ENCODE measurements at places on chromosomes 13 and 19.

DNA sequence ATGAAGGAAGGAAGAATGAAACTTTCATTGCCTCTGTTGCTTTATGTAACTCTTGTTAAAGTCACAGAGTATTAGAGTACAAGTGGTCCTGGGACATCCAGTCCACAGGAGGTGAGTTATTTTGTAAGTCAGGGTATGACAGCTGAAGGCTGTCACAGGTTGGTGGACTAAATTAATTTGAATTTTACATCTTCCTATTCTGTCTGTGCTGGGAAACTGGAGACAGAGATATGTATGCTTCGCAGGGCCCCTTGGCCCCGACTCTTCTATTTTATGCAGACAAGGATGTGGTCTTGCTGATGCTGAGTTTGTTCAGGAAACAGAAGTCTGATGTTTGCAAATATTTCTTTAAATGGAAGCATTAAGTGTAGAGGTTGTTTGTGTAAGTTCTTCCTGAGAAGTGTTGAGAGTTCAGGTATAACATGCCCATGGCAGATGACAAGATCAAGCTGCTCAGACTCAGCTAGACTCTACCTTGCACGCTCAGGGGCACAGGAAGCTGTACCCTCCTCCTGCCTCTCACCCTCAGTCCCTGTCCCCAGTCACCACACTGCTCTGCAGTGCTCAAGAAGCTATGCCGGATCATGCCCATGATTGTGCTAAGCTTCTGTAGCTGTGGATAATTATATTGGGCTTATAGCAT is 23.4 kb downstream of the RASL11A start:
- DNase-seq, result no peak

DNA sequence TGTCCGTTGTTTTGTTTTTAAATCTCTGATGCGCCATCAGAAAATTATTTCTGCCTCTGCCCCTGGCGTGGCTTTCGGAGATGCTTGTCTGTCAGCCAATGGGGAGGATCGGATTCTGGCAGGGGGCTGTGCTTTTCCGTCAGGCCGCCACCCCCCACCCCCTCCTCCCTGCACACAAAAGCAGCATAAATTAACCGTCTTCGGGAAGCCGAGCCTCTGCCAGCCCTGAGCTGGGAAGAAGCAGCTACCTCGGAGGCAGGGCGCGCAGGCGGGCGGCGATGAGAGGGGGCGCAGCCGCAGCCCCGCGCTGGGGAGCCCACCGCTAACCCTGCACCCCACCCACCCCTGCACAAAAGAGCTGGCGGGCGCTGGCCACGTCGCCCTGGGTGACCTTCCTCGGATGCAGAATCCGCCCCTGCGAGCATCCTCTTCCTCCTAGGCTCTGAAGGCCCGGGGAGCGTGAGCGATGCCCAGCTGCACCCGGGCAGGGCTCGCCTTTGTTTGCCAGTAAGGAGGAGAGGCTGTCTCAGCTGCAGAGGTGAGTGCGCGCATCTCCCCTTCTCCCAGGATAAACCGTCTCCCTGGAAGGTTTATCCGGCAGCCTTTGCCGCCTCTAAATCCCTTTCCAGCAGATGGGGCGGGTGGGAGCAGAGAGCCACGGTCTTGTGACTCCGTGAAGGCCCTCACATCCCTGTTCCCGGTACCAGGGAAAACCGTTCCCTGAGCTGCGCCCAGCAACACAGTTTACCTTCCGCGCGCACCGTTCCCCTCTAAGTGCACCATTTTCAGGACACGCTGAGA is at the start of gene ATCAY:
TSS of gene ATCAY (plus strand) at position 215 of the 801 bp plus-strand sequence. CDS start 5,083 bp downstream, outside the sequence.
- DNase-seq, result peak; percentile 60

DNA sequence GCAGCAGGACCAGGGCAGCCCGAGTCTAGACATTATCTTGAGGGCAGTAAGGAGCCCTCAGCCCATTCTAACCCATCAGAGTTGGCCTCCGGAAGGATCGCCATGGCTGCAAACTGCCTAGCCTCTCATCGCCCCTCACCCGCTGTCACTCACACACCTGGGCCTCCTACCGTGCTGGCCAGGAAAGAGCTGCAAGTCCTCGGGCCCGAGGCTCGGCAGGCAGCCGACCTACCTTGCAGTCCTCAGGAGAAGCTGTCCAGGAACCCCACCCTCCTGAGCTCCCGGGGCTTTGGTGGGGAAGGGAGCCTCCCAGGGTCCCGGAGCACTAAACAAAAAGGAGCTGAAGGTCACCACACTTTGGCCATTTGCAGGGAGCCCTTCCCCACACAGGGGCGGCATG is 46.8 kb downstream of the CCNE1 start:
- no peak for DNase-seq

DNA sequence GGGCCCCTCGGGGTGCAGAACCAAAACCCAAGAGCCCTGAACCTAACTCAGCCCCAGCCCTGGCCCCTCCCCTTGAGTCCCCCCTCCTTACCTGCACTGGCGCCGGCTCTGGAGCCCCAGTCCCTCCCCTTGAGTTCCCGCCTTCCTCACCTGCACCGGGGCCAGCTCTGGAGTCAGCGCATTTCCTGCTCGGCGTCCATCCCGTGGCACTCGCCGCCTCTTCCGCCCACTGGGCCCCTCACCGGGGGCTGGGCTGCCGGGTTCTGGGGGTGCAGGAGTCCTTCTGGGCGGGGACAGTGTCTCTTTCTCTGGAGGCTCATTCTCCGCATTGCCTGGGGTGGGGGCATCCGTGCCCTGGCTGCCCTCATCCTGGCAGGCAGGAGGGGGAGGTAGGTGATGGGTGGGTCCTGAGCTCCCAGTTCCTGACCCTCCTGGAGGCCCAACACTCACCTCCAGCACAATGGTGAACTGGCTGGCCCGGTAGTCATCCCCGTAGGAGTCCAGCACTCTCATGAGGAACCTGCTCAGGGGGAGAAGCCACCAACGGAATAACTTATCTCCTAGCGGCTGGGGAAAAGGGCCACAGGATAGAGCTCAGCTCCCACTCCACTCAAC is 5.3 kb downstream of the NDUFA3 start:
- DNase-seq, result no peak

- no peak for DNase-seq
Measured at GRCh38 chr13:39407138-39407537, 195.9 kb downstream of the LHFPL6 start.

GRCh38 chr13:102974317-102975087 is 91.7 kb downstream of the SLC10A2 start:
- DNase-seq, result no peak

- no peak for DNase-seq
Measured at GRCh38 chr13:100506154-100506553, 82.4 kb downstream of the GGACT start.

DNA sequence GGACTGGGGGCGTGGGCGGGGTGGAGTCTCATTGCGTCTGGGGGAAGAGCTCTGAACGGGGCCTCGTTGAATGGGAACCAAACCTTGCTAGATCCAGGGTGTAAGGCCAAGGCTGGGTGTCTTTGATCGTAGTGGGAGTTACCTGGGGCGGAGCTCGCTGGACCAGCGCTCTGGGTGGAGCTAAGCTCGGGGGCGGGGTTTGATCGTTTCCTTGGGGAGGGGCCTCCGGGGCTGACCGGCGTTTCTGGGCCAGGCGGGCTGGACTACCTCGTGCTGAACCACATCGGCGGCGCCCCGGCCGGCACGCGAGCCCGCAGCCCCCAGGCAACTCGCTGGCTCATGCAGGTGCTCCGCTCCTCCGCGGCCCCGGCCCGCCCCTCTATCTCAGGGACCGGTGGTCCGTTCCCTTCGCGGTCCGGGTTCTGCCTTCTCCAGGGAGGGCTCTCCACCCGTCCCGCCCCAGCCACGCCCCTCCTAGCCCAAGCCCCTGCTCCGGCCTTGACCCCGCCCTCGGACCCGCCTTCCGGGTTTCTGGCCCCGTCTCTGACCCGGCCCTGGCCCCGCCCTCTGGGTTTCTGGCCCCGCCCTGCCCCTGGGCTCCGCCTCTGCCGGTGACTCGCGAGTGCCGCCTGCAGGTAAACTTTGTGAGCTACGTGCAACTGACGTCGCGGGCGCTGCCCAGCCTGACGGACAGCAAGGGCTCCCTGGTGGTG is 3.3 kb upstream of the RPL36 start:
- peak; percentile 77 for DNase-seq

GRCh38 chr19:23762548-23762883 is 3.8 kb upstream of the ZNF681 start:
- DNase-seq, result no peak

- DNase-seq, result no peak
Measured at GRCh38 chr19:27676334-27676733, 1536.6 kb downstream of the UQCRFS1 start.

DNA sequence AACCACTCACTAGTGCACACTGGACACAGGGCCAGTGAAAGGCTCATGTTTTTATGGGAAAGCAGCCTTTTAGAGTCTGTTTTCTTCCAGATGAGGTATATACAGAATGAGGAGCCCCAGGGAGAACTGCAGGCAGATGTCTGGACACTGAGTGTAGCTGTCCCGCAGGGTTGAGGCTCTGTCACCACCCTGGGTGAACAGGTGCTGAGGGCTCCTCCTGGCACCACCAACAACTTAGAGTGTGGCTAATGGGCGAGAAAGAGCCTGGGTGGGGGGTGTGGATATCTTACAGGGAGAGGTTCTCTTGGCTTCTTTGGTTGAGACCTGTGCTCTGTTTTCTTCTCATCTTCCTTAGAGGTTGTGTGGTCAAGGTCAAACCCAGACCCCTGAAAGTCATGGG is 202.1 kb upstream of the GPR12 start:
- no peak for DNase-seq

GRCh38 chr19:42488783-42489521 is 39.3 kb downstream of the CEACAM1 start:
- no peak for DNase-seq

DNA sequence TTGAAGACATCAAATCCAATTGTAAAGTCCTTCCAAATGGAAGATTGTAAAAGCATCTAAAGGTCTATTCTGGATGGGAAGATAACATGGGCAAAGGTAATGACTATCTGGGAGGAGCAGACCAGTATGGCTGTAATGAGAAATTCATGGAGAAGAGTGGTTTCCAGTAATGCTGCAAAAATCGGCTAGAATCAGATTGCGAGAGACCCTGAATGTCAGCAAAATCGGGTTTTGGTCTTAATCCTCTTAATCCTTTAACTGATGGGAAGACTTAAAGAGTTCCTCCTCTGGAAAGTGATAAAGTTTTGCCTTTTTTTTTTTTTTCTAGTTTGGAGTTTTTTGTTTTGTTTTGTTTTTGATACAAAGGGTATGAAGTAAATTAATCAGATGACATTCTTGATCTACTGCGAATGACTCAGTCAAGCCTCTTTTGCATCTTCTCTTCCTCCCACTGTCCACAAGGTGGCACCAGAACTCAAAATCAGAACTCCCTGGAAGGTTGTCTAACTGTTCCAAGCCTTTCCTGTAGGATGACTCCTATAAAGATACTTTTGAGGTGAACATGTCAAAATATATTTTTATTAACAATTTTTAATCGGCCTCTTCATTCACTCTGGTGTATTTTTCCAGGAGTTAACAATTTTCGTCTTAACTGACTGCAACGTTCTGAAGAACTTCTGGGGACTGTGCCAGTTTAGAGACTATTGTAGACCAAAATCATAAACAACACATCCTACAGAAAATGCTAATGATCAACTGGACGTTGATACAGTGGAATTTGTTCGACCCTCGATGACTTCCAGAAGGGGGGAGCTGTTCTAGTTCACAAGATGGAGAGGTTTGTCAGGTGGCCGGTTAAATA is 213.3 kb upstream of the MIR17HG start:
- DNase-seq, result no peak

DNA sequence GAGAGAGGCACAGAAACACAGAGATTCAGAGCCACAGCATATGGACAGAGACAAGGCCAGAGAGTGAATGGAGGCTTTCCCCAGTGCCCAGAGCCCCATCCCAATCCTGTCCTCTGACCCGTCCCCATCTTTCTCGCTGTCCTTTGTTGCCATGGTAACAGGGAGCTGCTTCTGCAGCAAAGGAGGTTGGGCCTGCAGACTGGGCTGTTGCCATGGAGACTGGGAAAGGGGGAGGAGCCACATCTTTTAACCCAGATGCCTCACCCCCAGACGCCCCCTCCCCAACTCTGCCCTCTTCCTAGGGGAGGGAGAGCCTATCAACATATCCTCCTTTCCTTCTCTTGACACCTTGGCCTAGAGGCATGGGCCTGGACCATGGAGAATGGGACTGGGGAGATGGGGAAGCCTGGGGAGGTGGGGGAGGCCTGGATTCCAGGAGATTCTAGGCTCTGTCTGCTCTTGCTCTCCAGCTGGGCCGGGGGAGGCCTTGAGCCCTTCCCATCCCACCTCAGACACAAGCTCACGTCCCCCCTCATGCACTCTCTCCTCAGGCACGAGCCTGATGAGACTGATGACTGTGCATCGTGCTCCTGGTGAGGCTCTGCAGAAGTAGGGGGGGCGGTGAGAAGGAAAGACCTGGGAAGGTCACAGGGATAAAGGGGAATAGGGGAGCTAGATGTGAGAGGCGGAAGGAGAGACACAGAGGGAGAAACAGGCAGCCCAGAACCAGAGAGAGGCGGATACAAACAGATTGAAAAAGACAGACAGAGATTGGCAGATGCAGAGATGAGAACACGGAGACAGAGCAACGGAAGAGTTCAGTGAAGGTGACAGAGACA is 2.1 kb upstream of the ATP1A3 start:
- DNase-seq, result peak; percentile 14

GRCh38 chr19:29187676-29188075 is 25.3 kb downstream of the UQCRFS1 start:
- no peak for DNase-seq

DNA sequence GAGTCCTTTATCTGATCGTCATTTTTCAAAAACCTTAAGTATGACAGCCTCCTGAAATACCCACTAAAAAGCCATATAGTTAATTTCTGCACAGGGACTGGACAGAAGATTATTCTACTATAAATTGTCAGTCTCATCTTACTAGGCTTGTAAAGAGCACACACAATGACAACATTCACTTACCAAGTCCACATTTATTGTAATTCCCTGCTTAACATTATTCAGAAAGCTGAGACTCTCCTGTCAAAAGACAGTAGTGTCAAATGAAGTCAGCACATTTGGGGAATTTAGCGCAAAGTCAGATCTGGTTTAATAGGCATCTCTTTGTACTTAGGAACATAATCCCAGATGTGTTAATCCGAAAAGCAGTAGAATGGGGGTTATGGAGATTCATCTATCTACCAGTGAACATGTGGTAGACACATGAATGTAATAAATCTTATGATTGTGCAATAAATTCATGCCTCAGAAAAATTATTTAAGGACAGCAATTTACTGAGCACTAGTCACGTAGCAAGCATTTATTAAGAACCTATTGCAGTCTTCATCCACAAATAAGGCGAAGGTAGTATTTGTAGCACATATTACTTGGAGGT is 224.6 kb upstream of the GPC6 start:
- no peak for DNase-seq

- no peak for DNase-seq
Measured at GRCh38 chr13:21872795-21873194, 201.9 kb downstream of the FGF9 start.

DNA sequence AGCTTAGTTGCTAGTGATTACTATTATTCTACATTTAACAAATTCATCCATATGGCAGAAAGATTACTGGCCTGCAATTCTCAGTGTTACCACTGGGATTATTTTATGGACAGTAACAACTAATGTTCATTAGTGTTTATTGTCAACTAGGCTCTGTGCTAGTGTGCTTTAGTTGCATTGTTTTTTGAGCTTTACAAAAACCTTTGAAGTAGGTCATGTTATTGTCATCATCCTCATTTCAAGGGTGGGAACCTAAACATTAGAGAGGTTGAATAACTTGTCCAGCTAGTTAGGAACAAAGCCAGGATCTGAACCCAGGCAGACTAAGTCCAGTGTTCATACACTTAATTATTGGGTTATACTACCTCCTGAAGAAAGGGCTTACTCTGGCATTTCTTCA is 27.8 kb upstream of the TDRD3 start:
- no peak for DNase-seq

GRCh38 chr19:47693489-47693888 is 19.7 kb upstream of the EHD2 start:
- no peak for DNase-seq
